ENCODE measurements at places on chromosomes 6 and 20.

DNA sequence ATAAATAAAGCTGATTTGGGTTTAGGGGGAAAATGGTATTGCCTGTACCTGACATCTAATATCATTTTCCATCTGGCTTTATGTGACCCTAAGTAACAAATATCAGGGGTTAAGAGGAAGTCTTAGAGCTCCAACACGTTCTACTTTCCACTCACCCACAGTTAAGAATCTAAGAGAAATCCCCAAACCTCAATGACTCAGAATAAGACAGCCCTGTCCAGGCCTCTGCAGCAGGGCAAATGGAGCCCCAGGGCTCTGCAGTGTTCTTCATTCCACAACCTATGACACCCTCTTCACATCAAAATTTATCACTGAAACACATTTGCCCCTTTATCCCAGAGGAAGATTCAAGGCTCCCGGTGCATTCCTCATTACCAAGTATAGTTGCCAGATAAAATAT, 20.3 kb upstream of the TENT5A start:
- no peak for DNase-seq

GRCh38 chr20:22008456-22008855, 303.0 kb downstream of the PAX1 start:
- no peak for DNase-seq

DNA sequence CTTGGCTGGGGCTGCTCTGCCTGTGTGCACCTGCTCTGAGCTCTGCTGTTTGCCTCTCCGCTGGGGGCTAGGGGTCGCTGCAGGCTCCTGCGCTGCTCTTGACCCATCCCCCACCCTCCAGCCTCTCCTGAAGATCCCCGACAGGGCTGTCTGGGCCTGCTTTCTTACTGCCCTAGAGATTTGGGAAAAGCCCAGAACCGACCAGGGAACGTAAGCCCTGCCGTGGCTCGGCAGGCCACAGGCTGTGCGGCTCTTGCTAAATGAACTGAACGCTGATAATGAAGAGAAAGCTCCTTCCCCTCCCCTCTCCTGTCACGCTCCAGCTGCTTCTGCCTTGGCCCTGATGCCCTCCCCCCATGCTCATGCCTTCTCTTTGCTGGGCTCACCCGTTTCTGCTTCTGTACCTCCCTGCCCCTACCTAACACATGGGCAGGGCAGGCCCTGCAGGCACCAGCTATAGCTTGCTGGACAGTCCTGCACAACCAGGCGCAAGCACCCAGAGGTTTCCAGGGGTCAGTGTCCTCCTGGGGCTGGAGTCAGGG, 32.0 kb upstream of the PCMTD2 start:
- no peak for DNase-seq

GRCh38 chr6:39882531-39882899, 51.7 kb downstream of the MOCS1 start:
- DNase-seq: peak; percentile 31

DNA sequence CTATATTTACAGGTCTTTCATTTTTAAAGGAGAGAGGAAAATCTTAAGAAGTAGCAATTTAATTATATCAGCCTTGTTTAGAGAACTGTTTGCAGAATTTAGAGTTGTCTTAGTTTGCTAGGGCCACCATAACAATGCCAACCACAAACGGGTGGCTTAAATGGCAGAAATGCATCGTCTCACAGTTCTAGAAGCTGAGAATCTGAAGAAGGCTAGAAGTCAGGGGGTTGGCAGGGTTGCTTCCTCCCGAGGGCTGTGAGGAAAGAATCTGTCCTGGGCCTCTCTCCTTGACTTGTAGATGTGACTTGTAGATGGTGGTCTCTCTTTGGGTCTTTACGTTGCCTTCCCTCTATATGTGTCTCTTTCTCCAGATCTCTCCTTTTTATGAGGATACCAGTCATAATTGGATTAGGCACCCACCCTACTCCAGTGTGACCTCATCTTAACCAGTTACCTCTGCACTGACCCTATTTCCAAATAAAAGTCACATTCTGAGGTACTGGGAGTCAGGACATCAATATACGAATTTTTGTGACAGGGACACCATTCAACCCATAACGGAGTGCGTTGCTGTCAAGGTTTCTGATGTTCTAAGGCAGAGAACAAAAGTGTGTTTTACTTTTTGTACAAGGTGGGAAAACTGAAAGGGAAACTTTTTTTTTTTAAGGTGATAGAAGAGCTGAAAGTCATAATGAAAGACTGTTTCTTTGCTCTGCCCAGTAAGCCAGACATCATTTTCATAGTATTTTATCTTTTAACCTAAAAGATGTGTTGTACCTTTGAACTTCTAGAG, 84.4 kb downstream of the SAMD3 start:
- no peak for DNase-seq

GRCh38 chr20:59825944-59826759, 107.3 kb downstream of the SYCP2 start:
- no peak for DNase-seq

DNA sequence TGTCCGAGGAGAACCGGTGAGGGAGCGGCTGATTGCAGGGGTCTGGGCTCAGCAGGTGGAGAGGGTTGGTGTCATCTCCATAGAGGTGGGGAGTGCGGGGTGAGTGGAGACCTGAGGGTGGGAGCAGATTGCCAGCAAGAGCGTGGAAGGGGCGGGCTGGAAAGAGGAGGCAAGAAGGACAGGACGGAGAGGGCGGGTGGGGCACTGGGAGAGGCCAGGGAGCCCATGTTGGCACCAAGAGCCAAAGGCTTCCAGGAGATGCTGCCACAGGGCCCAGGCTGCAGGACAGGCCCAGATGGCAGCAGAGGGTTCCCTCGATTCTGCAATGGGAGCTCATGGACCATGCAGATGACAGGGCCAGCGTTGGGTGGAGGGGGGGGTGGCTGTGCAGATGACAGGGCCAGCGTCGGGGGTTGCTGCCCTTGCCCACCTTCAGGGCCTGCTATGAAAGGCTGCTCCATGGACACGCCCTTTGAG, 105.4 kb downstream of the TMEM242 start:
- peak; percentile 8 for DNase-seq

GRCh38 chr6:78076371-78076770, 423.5 kb downstream of the MEI4 start:
- no peak for DNase-seq

DNA sequence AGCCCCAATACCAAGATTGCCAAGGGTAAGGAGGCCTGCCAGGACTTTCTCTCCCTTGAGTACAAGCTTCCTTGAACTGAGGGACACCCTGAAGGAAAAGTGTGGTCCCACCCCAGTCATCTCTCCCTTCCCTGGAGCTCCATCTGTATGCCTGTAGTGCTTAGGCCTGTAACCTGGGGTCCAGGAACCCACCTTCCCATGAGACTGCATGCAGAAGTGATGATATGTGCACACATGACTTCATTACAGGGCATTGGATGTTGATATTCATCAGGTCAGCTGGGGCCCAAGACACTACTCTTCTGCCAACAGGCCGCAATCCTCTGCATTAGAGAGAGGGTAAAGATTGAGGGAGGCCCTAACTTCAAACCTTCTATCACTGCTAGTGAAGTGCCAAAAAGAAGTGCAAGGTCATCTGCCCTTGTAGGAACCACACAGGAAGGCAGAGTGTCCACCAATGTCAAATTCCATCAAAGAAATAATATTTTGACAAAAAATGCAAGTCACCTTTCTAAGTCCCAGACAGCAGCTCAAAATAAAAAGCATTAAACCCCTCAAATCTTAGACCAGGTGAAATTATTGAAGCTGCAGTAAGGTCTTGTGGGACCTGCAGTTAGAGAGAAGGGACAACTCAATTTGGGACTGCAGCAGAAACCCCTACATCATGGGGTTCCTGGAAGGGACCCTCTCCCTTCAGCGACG, 5.1 kb downstream of the HLA-F start:
- DNase-seq: no peak

- no peak for DNase-seq
These were observed 295.7 kb downstream of the C6orf118 start for GRCh38 chr6:165013701-165014100.

GRCh38 chr6:125806813-125807212, 16.1 kb downstream of the NCOA7 start:
- no peak for DNase-seq

DNA sequence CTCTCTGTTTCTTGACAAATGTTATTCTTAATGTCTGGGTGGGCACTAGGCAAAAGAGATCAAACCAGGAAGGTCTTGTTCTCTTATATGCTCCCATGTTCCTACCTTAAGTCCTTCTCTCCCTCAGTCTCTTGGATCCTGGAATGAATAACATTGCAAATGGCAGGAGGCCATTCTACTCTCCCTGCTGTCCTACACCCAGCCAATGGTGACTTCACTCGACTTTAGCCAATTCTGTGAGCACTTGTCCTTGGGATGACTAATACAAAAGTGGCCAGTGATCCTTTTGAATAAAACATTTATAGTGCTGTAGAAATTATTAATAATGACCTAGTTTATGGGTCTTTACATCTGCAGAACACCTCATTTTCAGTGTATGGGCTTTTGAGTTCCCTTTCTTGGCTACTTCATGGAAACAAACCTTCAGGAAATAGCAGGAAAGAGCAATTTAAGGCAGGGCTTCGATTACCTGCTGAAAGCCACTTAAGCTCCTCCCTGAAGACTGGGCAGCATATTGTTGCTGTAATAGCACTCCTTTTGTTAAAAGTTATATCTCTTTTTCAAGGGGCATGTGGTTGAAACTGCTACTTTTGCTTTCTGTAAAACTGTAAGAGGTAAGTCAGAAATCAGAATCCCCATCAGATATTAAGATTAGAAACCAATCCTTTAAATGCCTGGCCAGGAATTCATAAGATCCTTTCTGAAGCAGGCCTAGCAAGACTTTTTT, 10.5 kb downstream of the OTOR start:
- no peak for DNase-seq

GRCh38 chr6:5379647-5380242, 118.4 kb downstream of the FARS2 start:
- no peak for DNase-seq
